ENCODE measurements at places on chromosomes 3 and 15. TPM values are rescaled to one million over a fixed set of nuclear protein-coding genes. Genes with fewer than 3 reads are reported as not detected.

The DYNLT2B gene
- 9.1 TPM for total RNA-seq

The CYP11A1 gene
- total RNA-seq = 0.33 TPM

GRCh38 chr3:45779746-45780735 lies 16.3 kb downstream of the SLC6A20 start:
- no peaks in the 10 kb centered on the region for H3K36me3 ChIP-seq
- no peak for DNase-seq
- no peak overlapping the region for H3K4me3 ChIP-seq

The ACP3 gene
- total RNA-seq = 3.5 TPM

- peaks cover 6% of the 10 kb centered on the region for H3K4me1 ChIP-seq
- H3K27me3 ChIP-seq = no peaks in the 10 kb centered on the region
- no peaks in the 10 kb centered on the region for H3K36me3 ChIP-seq
- H3K4me3 ChIP-seq = no peak overlapping the region
Measured at GRCh38 chr3:147297761-147298350, 108.5 kb downstream of the ZIC4 start.

DNA sequence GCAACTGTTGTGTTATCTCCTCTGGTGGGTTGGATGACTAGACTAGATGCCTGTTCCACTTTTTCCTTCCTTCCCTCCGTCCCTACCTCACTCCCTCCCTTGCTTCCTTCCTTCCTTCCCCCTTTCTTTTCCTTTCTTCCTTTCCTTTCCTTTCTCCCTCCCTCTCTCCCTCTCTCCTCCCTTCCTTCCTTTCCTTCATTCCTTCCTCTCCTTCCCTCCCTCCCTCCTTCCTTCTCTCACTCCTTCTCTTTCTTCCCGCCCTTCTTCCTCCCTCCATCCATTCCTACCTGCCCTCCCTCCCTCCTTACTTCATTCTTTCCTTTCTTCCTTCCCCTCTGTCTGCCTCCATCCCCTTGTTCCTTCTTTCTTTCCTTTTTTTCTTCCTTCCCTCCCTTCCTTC lies 1045.3 kb downstream of the OTOL1 start:
- H3K27ac ChIP-seq = no peak overlapping the region
- H3K36me3 ChIP-seq = no peaks in the 10 kb centered on the region
- H3K4me1 ChIP-seq = no peaks in the 10 kb centered on the region
- no peak overlapping the region for H3K4me3 ChIP-seq
